ENCODE measurements at places on chromosomes 5 and 9.

DNA sequence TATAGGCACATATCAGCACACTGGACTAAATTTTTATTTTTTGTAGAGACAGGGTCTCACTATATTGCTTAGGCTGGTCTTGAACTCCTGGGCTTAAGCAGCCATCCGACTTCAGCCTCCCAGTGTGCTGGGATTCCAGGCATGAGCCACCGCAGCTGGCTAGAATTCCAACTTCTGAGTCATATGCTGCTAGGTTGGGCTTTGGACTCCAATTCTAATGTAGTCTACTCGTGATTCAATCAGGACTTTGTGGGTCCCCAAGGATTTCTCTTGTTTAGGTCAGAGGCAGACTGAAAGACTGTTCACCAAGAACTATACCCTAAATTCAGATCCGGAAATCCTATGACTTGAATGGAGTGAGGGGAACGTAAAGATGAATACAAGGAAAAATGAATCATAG, 68.2 kb upstream of the CHD1 start:
- DNase-seq, result no peak

- no peak for DNase-seq
Observed at GRCh38 chr5:122296871-122297270, 15.2 kb upstream of the SNCAIP start.

GRCh38 chr5:80937584-80938356, 22.4 kb upstream of the RASGRF2 start:
- no peak for DNase-seq

DNA sequence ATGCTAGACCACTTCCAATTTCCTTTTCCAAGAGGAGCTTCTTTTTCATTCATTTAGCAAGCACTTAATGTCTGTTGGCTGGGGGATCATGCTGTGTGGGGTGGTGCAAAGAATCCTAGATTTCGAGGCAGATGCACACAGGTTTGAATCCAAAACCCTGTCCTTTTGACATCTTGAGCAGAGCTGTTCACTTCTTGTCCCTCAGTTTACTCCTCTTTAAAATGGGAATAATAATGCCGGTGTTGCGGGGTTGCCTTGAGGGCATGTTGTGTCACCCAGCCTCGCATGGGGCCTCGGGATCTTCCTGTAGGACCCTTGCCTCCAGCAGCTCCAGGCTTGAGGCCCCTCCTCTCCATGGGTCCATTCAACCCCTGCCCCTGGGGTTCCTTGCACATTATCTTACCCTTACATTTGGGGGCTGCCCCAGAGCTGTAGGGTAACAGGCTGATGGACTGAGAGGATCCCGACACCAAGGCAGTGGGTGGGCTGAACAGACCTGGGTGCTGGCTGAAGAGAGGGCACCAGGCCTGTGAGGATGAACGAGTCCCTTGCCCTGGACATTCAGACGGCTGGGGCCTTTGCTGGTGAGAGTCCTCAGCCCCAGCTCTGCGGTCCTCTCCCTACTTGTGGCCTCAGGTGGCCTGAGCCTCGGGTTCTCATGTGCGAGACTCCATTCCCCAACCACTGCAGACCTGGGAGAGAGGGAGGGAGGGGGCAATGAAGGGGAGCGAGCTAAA, 145.8 kb downstream of the BARX1 start:
- DNase-seq, result no peak

DNA sequence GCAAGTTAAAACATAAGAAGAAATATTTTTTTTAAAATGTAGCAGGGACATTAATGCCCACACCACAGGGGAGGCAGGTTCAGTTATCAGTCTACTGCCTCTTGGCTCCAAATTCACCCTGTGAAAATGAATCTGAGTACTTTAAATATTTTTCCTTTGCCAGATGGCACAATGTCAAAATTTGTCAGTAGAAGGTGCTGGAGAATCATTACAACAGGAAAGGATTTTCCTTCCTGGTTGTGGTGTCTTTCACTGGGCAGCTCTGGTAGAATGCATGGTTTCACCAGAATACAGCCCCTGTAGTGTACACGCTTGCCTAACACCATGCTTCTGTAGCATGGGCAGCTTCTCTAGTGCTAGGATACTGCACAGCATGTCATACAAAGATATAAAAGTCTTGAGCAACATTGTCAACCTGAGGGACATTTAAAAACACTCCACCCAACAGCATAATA, 9.7 kb upstream of the SREK1 start:
- no peak for DNase-seq

- DNase-seq, result no peak
Observed at GRCh38 chr5:14086261-14086660, 56.9 kb upstream of the TRIO start.

- DNase-seq, result no peak
Observed at GRCh38 chr9:34954225-34954624, 3.9 kb upstream of the PHF24 start.

DNA sequence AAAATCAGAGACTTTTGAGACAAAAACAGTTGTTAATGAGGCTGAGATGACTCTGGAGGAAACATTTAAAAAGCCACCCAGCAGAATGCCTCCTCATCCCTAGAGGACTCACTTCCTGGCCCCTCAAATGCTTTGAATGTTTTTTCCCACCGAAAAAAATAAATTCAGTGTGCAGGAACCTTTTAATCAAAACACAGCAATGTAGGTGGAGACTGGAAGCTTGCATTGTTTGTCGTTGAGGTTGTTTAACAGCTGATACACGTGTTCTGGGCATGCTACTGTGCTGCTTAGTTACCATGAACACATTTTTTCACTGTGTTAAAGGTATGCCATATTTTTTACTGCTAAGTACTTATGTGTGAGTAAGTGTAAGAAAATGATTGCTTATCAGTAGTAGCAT, 65.7 kb upstream of the ADCY2 start:
- no peak for DNase-seq

DNA sequence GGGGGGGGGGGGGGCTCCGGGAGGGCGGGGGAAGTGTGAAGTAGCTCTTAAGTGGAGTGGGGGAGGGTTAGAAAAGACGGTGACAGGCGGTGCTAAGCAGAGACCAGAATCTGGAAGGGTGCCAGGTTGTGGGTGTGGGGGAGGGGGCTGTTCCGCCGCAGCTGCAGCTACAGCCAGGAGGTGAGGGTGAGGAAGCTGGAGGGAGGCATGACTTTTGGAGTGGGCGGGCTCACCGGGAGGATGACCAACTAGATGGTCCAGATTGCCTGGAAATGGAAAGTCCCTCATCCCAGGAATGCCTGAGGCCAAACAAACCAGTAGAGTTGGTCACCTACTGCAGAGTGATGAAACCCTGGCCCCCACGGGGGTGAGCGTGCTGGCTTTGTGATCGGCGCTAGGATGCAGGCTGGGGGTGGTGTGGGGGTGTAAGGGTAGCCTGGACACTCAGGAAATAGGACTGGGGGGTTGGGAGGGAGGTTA, 158.1 kb upstream of the SHB start:
- no peak for DNase-seq

GRCh38 chr5:36690041-36690961, 83.9 kb downstream of the SLC1A3 start:
- DNase-seq, result no peak

GRCh38 chr5:146860213-146860893, 18.2 kb downstream of the PPP2R2B start:
- DNase-seq, result no peak

DNA sequence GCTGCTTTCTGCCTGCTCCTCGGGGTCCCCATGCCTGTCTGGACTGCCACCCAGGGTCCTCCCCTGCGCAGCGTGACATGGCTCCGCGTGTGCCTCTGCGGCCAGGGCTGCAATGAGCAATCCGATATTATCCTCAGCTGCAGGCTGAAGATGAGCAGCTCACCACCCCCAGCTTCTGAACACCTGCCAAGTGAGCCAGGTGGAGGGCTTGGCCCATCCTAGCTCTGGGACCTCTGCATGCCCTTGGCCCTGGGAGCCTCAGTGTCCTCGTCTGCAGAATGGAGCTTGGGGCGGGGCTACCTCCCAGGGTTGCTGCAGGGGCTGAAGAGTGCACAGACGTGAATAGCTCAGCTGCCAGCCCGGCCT, 4.1 kb upstream of the MYMK start:
- no peak for DNase-seq

- no peak for DNase-seq
Observed at GRCh38 chr5:91957666-91958065, 574.5 kb upstream of the ARRDC3 start.

DNA sequence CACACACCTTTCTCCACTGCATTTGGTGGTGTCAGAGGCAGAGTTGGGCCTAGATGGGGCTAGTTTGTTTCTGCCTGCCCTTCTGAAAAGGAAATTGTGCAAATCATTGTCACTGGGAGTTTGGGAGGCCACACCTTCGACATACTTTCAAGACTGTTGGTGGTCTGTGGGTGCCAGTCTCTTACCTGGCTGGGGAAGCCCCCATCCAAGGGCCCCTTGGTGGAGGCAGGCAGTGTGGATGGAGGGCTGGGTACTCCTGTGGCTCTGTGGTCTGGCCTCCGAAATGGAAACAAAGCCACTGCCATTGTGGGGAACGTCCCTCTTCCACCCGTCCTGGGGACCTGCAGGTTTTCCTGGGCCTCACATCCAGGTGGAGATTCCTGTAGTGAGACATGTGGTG, 10.9 kb upstream of the PHYHD1 start:
- DNase-seq, result no peak

DNA sequence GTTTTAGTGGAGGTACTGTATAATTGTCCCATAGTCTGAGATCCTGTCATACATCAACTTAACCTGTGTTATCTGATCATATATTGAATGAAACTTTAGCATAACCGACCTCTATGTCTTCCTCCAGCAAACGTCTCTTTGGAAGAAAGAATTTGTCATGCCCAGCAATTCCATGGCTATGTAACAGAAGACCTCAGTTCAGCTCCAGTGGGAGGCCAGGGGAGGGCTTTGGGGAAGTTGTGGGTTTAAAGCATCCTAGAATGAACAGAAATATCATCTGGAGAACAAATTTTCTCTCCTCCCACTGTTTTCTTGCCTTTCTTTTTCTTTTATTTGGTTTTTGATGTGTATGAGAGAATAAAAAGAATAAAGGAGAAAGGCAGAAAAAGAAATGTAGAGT, 164.5 kb downstream of the GAS1 start:
- DNase-seq, result no peak

- DNase-seq, result no peak
Observed at GRCh38 chr9:126116351-126117157, 210.1 kb upstream of the MVB12B start.

DNA sequence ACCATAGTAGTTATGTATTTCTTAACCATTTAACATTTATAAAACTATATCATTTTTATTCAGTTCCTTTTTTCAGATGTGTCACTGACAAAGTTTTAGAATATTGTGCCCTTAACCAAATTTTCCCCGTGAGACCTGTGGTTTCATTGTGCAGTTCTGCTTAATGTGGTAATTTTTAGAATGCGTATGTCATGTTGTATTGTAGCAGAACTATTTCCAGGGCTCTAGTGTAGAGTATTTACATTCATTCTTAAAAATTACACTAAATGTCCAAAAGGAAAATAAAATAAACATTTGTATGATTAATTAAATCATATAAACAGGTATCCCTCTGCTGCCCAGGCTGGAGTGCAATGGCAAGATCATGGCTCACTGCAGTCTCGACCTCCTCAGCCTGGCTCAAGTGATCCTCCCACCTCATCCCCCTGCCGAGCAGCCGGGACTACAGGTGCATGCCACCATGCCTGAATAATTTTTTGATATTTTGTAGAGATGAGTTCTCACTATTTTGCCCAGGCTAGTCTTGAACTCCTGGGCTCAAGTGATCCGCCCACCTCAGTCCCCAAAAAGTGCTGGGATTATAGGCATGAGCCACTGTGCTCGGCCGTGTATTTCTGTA, 15.4 kb downstream of the SERINC5 start:
- DNase-seq, result no peak

DNA sequence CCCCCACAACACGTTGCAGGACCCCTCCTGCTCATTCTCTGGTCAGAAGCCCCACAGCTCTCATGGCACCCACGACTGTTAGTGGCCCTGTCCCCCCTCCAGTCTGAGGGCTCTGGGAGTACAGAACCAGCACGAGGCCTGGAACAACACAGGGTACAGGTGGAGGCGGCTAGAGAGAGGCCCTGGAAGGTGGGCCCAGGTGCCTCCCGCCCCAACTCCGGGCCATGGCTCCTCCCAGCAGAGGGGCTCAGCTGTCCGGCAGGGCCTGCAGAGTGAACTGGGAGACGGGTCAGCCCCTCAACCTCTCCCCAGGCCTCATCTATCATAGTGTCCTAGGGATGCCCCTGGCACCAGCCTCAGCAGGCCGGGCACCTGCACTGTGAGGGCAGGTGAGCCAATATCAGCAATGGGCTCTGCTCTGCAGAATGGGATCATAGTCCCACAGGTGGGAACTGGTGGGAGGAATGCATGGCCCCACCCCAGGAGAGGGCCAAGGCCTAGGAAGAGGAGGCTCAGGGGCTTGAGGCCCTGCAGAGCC, 58.6 kb downstream of the BARX1 start:
- no peak for DNase-seq

DNA sequence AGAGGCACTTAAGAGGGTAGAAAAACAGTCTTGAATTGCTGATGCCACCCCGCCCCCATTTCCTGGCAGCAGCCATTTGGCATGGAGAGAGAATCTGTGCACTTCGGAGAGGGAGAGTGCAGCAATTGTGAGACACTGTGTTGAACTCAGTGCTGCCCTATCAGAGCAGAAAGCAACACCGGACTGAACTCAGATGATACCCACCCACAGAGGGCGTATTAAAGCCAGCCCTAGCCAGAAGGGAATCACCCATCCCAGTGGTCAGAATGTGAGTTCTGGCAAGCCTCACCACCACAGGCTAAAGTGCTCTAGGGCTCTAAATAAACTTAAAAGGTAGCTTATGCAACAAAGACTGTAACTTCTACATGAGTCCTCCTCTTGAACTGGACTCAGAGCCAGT, 88.4 kb upstream of the RGS7BP start:
- DNase-seq, result no peak

- no peak for DNase-seq
Observed at GRCh38 chr5:132181011-132181629, 46.5 kb downstream of the P4HA2 start.

GRCh38 chr5:112064271-112064701, 307.3 kb upstream of the NREP start:
- DNase-seq, result no peak

DNA sequence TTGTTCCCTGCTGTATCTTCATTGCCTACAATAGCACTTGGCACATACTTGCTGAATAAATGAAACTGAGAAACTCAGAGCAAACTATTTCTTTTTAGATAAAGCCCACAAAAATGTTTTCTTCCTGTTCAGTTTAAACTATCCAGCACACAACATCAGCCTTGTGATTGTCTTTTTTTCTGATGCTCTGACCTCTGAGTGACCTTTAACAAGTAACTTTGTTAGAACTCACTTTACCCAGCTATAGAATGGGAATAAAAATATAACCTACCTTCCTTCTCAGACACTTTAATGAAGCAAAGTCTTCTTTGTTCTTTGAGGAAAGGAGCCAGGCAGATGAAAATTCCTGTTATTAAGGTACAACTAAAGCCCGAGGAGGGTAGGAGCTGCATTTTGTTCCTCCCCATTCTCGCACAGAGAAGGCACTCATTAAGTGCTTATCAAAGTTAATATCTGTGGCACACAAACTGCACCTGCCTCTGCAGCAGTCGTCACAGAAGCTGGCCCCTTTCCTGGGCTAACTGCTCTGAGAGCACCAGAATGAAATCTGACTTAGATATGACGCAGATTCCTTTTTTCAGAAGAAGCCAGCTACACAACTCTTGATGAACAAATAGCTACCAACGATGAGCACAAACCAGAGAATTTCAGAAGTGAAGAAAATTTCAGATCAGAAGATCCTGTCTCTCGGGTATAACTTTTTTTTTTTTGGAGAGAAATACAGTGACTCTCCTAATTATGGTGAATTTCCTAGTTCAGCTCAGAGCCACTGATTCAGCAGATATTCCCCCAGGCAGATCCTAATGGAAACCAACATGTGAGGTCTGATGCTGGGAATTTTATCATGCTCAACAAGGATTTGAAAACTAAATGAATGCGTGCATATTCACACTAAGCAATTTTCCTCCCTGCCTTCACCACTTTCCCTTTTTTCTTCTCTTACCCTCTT, 31.0 kb upstream of the NR3C1 start:
- no peak for DNase-seq

Data from cortex of kidney (tissue), 1 donor.